CD14-positive monocyte (primary cell): ENCODE measurements at places on chromosomes 12 and 14.

GRCh38 chr12:115871714-115872113, 405.8 kb downstream of the MED13L start:
- DNase-seq: peak; percentile 5

- no peak for DNase-seq
These were observed 9.8 kb upstream of the KRT8 start for GRCh38 chr12:52914576-52915121.

DNA sequence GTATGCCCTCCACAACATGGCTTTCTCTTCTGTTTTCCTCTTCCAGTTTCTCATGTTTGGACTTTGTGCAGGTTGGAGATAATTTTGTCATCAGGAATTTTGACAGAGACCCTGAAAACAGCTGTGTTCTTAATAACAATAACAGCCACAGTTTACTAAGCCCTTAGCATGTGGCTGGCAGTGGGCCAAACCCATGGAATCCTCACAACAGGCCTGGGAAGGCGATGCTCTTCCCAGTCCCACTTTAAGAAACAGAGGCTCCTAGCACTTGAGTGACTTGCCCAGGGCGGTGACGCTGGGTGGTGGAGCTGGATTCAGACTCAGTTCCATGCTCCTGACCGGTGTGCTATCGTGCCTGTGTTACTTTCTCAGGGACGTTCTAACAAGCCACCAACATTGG, 20.1 kb upstream of the PLEKHG3 start:
- DNase-seq: no peak

- no peak for DNase-seq
These were observed 52.0 kb downstream of the KCNMB4 start for GRCh38 chr12:70418101-70418500.

DNA sequence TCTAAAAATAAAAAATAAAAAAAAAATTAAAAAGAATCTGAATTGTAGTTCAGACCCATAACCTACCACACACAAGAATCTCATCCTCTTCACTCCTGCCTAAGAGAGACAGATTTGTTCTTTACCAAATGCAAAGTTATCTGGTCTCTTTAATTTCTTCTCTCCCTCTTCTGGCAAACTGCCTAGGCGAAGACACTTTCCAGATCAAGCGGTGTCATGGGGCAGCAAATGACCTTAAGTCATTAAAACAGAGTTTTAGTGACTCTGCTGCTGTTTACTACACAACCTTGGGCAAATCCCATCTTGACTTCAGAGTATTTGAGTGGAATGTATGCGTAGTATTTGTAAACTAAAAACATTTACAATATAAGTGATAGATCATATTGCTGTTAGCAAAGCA, 60.9 kb upstream of the NID2 start:
- DNase-seq: no peak

DNA sequence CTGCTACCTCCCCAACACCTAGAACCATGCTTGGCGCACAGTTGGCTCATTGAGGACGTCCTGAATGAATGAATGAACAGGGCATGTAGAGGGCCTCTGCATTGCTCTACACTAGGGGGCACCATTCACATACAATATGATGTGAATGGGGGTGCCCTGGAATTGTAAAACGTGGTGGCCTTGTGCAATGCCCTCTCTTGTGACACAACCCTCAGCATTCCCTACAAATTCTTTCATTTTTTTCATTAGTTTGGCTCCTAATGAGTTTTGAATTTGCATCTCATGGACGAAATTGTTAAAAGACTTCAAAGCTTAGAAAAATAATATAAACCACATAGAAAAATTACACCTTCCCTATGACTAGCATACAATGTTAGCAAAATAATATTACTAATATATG, 2.3 kb upstream of the DIO2 start:
- DNase-seq: no peak

DNA sequence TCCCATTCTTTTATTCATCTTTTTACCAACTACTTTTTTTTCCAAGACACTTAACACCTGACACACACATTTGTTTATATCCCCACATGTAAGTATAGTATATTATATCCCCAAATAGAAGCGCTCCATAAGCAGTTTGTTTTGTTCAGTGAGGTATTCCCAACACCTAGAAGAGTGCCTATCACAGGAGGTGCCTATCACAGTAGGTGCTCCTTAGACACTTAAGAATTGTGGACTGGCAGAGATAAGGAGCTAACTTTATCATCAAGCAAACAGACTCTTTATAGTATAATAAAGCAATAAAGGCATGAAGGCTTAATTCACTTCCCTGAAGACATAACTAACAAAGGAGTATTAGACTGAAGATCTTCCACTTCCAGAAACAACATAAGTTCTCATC, 29.1 kb downstream of the OSBPL8 start:
- DNase-seq: no peak

DNA sequence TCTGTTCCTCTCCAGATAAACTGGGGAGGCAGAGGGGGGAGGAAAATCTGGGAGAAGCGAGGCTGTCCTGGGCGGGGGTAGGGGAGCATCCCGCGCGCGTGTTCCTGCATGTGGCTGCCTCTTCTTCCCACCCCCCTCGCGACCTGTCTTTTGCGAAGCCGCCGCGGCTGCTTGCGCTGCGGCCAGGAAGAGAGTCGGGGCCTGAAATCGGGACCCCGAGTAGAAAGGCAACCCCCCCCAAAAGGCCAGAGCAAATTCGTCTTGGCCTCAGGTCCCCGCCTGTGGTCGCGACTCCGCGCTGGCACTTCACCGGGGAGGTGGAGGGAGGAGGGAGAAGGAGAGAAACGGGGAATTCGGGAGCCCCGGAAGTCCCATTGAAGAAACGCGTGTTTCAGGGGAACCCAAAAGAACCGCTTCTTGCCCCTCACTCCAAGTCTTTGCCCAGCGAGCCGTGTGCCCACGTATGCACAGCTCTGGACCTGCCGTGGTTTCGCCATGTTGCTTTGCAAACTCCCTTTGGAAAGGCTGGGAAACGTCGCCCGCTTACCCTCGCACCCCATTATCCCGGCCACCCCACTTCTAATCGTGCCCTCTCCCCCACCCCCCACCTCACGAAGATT, 944 bp downstream of the CCND2 start:
- no peak for DNase-seq

- no peak for DNase-seq
These were observed 195.5 kb downstream of the FOXA1 start for GRCh38 chr14:37399517-37399916.

- peak; percentile 47 for DNase-seq
These were observed 386 bp downstream of the HDAC7 start for GRCh38 chr12:47819138-47819895.

DNA sequence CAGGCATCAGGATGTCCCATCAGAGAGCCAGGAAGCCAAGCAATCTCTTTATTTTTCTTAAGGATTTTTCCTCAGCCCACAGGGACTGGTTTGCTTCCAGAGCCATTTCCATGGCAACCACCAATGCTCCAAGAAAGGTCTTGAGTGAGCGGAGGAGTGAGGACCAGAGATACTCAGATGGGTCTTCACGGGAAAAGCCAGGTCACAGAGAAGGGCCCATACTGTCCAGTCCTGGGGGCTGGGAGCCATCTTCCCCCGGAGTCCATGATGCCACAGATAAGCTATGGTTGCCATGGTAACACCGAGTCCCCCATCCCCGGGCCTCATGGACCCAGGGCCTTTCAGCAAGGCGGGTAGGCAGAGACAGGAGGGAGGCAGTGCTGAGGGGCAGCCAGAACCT, 28.6 kb downstream of the CMKLR1 start:
- no peak for DNase-seq

GRCh38 chr12:95440401-95440800, 33.6 kb upstream of the METAP2 start:
- no peak for DNase-seq
